ENCODE measurements at places on chromosomes 1 and 21. TPM values are rescaled to one million over a fixed set of nuclear protein-coding genes. Genes with fewer than 3 reads are reported as not detected.

NBL1 gene
- total RNA-seq: 2.5 TPM

AMY1A gene
- total RNA-seq: not detected

DNASE2B gene
- total RNA-seq: not detected

GRCh38 chr1:29706936-29707335, 470.6 kb downstream of the PTPRU start:
- no peak for DNase-seq

GRCh38 chr1:176801514-176802020, 338.6 kb downstream of the PAPPA2 start:
- DNase-seq: no peak

DNA sequence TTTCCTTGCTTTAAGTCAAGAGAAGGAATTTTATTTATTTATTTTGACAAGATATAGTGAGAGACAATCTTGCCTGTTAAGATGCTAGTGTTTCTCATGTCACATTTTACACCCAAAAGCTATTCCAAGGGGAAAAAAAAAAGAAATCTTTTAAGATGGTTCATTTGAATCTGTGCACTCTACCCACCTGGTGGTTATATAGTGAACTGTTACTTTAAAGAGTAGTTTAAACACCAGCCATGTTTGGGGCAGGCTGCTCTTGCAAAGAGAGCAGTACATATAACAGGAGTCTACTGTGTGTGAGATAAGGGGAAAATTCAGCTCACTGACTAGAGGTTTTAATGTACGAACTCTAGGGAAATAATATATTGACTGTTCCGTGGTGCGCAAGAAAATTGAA, 3.3 kb upstream of the ELAVL4 start:
- DNase-seq: no peak

DNA sequence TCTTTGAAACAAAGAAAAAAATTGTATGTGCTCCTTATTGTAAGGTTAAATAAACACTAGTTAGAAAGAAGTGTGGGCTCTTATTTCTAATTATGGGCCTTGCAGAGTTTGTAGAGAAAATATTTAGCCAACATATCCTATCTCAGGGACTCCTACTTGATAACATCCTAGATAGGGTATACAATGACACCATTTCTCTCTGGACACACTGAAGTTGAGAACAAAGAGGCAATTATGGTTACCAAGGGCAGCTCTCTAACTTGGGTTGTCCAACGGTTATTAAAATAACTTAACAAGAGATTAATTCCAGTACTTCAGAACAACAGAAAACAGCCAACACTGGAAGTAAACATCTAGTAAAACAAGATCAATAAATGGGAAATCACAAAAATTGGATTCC, 69.0 kb upstream of the ZC3H11B start:
- DNase-seq: no peak

- no peak for DNase-seq
Observed at GRCh38 chr1:11335417-11336056, 62.5 kb downstream of the UBIAD1 start.

- DNase-seq: no peak
Observed at GRCh38 chr1:216095400-216095799, 327.8 kb downstream of the USH2A start.

DNA sequence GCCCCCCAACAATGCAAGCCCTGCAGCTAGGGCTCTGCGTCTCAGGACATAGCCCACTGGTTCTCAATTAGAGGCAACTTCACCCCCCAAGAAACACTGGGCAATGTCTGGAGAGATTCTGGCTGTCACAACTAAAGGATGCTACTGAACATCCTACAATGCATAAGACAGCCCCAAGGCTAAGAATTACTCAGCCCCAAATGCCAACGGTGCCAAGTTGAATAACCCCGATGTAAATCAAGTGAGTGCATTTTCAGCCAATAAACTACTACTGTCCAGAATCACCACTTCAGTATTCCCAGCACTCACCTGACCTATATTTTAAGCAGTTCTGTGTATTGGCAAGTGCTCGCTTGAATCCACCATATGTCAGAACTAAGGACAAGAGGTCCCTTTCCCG, 6.9 kb downstream of the RIPK4 start:
- no peak for DNase-seq

DNA sequence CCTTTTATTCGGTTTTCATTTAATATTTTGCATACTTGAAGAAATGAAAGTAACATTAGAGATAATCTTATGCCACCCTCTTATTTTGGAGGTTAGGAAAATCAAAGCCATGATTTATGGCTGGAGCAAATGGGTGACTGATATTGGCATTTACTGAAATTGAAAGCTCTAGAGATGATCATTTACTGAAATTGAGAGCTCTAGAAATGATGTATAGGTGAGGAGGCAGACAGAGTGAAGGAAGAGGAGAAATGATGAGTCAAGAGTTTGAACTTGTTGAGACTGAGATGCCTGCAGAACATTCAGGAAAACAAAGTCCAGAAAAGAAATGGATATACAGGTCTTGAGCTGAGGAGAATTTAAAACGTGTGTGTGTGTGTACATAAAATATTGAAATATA, 217.6 kb downstream of the LTN1 start:
- no peak for DNase-seq

- DNase-seq: no peak
Observed at GRCh38 chr1:218494449-218494852, 149.3 kb downstream of the TGFB2 start.

Data from left lobe of liver (tissue), 2 donors.